Activated T-cell treated with anti-CD3 and anti-CD28 coated beads, Interleukin-2, amount 50 U/mL, for 48 hours (primary cell): ENCODE measurements at places on chromosomes 6 and 20.

DNA sequence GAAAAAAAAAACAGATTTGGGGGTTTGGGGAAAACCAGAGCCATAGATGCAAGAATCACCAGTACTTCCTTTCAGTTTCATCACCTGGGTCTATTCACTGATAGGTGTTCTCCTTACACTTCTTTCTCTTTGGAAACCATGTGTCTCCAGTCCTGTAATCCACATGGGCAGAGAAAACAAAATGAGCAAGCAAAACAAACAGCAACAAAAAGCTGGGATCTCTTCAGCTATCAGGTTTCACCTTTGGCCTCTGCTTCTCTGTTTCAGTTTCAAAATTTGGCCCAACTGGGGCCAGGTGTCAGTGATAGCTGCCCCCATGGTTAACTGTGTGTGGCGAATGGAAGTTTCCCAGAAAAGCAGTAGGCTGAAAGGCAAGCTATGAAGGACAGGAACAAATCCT lies 220.0 kb upstream of the THBS2 start:
- DNase-seq, result no peak

GRCh38 chr20:37521061-37521771 lies at the start of gene NNAT:
Gene NNAT (plus strand): TSS chr20:37521250. CDS start chr20:37521332, 82 bp downstream.
- peak; percentile 34 for DNase-seq

DNA sequence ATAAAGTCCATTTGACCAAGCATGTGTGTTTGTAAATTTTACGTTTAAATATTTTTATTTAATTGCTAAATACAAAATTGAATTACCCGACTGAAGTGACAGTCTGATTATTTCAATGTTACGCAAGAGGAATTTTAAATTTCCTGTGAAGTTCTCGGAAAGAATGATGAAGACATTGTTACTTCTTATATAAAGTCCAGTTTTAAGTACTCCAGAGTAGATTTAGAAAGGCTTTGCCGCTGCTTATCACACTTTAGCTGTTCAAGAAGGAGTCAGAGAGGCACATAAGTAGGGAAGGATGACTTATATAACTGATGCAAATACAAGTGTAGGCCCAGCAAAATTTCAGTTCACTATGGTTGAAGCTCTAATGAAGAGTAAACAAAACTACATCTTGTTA lies 265.1 kb upstream of the CITED2 start:
- no peak for DNase-seq

DNA sequence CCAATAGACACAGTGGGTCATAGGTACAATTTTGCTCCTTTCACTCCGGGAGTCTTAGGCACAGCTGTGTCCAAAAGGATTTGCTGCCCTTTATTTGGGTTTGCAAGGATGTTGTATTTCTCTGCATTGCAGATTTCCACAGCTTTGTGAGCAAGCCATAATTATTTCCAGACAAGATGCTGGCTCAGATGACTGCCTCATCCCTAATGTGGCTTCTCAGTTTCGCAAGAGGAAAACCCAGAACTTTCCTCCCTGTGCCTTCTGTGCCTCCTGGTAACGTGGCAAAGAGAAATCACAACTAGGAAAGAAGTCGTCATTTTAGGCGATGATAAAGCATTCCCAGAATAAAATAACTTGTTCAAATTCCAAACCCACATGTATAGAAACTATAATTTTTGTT lies 33.7 kb downstream of the FAM50B start:
- DNase-seq, result no peak

- no peak for DNase-seq
Observed at GRCh38 chr6:108916026-108916686, 67.9 kb downstream of the ARMC2 start.

DNA sequence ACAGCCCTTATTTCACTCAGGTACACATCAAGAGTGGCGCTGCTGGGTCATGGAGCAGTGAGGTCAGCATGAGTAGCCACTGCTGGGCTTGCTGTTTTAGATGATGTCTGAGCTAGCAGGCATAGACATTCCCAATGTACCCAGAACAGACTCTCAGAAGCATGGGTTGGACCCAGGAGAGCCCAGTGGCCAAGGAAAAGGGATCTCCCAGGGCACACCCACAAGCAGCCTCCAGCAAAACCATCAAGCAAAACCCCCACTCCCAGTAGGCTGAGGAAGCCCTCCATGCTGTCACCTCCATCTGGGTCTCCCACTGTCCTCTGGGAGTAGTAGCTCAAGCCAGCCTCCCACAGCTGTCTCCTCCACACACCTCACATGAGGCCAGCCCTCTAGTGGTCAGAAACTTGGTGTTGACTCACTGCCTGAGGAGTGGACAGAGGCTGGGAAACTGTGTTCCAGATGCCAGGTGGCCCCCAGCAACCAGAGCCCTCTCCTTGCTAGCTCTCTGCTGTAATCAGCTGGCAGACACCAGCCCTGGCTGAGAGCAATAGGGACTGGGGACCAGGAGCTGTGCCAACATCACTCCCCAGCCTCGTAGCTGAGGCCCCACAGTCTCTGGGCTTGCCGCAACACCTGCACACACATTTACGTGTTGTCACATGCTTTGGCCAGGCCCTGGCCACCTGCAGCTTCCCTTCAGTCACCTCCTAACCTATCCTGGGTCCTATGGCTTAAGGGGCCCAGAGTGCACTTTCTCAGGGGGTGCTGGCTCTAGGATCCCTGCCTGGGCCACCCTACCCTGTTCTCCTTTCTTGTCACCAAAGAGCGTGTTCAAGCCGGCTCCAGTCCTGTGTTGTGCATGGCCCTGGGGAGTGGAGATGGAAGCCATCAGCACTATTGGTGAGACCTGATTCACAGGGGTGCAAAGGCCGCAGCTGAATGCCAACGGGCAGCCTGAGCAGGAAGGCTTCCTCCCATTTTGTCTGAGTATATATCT lies 1.9 kb upstream of the AP5S1 start:
- DNase-seq, result no peak

- DNase-seq, result no peak
Observed at GRCh38 chr6:41174610-41175009, 11.7 kb upstream of the TREM2 start.

DNA sequence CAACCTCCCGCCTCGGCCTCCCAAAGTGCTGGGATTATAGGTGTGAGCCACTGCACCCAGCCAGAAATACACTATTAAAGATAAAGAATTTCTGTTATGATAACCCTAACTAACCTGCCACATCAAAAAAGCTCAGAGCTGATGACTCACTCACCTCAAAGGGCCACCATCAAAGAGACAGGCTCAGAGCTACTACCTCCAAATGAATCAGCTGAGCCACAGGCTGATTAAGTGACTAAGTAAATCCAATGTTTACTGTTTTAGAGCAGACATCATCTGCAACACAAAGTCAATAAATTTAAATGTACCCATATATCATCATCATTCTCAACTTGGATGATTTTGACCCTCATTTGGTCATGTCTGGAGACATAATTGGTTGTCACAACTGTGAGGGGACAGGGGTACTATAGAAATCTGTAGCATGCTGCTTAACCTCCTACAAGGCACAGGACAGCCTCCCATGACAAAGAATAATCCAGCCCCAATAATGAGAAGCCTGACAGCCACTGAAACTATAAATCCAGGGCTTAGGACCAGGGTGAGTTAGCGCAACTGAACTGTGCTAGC lies 106.5 kb downstream of the ATP9A start:
- peak; percentile 60 for DNase-seq

DNA sequence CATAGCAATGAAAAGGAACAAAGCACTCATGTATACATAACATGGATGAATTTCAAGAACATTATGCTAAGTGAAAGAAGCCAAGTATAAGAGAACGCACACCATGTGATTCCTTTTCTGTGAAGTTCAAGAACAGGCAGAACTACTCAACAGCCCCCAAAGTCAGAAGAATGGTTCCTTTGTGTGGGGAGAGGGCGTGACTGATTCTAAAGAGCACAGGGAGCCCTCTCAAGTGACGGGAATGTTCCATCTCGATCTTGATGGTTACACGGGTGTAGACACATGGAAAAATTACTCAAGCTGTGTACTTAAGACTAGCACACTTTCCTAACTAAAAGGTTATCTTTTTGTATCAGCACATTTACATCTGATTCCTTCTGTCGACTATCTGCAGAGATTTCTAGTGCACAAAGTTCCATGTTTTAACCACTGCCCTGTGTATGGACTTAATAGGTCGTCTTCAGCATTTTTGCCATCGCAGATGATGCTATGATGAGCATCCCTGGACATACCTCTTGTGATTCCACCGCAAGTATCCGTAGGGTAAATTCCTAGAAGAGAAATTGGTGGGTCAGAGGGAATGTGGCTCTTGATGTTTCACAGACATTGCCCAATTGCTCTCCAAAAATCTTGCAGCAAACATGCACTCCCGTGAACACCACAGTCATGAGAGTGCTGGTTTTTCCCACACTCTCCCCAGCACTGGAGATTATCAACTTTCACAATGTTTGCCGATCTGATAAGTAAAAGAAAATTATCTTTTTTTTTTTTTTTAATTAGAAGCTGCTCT lies 279.3 kb downstream of the BMP7 start:
- no peak for DNase-seq
